ENCODE measurements at places on chromosomes 12 and 14.

- DNase-seq: no peak
Measured at GRCh38 chr14:68512088-68512487, 280.8 kb downstream of the ZFP36L1 start.

DNA sequence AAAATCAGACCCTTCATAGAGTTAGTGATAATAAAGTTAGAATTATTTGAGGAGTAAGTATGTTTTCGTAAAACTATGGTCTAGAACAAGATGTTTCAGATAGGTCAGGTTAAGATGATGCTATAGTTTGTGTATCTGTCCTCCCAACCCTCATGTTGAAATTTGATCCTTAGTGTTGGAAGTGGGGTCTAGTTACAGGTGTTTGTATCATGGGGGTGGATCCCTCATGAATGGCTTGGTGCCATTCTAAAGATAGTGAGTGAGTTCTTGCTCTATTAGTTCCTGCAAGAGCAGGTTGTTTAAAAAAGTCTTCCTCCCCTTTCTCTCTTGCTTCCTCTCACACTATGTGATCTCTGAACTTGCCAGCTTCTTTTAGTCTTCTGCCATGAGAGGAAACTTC is 707.3 kb upstream of the FOXG1 start:
- no peak for DNase-seq

DNA sequence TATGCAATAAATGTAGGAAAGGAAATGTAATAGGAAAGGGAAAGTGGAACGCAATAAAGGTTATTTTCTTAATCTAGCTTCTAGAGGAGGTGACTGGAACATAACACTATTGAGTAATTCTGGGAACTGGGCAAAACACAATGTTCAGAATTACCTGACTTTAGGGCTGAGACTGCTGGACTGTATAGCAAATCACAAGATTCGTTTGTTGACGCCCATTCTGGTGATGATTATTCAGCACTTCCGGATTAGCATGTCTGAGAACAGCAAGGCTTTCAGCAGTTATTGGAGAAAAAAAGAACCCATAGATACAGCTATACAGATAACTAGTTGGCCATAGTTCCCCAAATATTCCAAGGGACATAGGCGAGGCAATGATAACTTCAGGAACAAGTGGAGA is 2.3 kb upstream of the KLRD1 start:
- no peak for DNase-seq

GRCh38 chr14:83247924-83248639 is 1714.4 kb upstream of the SEL1L start:
- no peak for DNase-seq

DNA sequence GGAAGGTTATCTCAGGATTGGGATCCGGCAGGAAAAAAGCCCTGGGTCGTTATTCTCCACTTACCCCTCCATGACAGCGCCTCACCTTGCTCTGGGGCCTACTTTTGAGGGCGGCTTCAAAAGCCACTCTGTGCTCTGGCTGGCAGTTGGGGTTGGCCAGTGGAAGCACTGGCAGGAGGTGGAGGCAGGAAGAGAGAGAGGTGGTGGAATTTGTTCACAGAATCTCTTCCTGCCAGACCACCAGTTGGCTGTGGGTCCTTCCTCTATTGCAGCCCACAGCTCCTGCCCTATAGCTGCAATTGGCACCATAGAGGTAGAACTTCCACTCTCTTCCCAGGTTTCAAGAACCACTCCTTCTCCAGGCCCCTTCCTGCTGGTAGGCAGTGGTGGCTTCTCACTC is 32.7 kb upstream of the SDR39U1 start:
- DNase-seq: no peak

DNA sequence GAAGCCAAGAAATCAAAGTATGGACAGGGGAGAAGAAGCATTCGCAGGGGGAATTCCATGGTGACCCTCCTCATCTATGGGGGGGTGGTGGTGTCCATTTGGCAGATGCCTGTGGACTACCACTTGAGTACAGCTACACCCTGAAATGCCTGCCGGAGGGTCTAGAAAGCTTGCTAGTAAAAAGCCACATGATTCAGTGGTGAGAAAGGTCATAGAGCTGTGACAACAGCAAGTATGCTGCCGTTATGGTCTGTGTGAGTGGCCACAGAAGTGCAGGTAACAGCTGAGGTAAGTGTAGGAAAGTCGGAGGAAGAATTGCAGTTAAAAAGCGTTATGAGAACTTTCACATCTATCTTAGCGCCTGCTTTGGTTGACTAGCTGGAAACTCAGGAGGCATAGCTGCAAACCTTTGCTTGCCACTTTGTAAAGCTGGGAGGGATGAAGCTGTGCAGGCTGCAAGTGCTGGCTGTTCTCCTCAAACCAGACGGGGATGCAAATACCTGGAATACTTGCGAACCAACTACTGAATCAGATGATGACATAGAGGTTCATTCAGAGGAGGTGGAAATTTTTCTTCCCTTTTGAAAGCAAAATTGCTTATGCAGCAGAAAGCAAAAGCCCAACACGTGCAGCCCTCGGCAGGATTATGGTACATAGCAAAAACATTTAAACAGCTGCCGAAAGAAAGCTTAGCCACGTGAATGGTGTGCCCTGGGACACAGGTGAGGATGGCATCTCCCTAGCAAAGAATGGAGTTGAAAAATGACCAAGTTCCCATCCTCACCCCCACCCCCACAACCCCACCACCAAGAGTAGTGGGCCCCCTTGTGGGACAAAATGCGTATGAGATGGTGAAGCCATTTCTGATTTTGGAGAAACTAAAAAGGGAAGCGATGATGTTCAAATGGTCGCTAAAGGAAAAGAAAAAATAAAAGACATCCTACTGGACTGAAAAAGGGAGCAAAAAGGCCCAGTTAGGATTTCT is 287.0 kb downstream of the RERGL start:
- no peak for DNase-seq

GRCh38 chr12:130831246-130831645 is 7.8 kb downstream of the STX2 start:
- DNase-seq: no peak

GRCh38 chr12:78674311-78675090 is 190.1 kb upstream of the SYT1 start:
- no peak for DNase-seq

DNA sequence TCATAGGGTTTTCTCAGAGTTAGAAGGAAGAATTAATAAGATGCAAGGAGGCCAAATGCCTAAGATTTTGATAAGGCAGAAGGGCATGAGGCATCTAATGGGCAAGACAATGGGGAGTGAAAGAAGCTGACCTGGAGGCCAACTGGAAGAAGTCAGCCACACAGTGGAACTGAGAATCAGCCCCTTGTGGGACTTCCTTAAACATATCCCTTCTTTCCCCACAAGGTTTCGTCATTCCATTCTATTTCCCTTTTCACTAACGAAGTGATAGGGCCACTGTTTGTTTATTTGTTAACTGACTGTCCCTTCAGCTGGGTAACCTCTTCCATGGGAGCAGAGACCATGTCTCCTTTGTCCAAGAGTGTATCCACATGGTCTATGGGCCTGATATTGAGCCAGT is 86.2 kb downstream of the HELB start:
- DNase-seq: no peak

DNA sequence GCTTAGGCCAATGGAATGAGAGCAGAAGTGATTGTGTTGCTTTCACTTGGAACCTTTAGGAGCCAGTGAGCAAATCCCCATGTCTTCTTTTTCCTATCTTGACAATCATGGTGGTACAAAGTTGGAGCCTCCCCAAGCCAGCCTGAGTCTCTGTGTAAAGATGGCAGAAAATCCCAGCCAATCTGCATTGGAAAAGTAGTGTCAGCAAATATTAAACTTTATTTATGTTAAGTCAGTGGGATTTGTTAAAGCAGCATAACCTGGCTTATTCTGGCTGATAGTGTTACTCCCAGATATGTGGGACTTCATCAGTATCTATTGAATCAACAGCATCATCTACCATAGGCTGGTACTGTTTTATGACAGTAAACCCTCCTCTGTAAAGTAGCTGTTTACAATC is 2.2 kb upstream of the NUAK1 start:
- no peak for DNase-seq

GRCh38 chr14:56309198-56309597 is 191.0 kb downstream of the PELI2 start:
- DNase-seq: no peak

DNA sequence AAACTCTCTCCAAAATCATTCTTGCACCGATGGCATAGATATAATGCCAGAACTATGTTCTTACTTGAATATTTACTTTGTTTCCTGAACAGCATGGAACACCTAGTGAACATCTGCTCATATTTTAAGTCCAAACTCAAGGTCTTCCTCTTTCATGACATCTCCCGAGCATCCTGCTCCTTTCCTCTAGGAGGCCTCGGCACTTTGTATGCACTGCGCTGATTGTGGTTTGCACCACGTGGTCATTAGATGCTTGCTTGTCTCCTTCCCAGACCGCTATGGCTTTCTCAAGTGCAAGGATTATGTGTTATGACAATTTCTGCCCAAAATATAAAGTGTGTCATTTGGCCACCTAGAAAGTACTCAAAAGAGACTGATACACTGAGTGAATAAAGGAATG is 912.0 kb downstream of the GALC start:
- DNase-seq: no peak

DNA sequence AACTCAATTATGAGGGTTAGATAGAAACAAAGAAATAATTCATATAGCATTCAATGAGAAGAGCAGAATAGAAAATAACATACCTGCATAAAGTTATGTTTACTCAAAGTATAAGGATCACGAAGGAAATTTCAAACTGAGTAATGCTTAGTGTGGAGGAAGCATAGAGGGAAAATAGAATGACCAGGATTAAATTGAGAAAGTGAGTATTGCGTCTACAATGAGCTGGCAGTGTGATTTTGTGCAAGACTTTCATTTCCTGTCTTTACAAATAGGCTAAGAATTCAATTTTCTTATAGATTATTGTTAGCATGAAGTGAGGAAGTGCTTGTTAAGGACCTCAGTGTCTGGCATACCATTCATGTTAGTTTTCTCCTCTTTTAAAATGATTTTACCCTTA is 12.0 kb downstream of the ADGRD1 start:
- no peak for DNase-seq

DNA sequence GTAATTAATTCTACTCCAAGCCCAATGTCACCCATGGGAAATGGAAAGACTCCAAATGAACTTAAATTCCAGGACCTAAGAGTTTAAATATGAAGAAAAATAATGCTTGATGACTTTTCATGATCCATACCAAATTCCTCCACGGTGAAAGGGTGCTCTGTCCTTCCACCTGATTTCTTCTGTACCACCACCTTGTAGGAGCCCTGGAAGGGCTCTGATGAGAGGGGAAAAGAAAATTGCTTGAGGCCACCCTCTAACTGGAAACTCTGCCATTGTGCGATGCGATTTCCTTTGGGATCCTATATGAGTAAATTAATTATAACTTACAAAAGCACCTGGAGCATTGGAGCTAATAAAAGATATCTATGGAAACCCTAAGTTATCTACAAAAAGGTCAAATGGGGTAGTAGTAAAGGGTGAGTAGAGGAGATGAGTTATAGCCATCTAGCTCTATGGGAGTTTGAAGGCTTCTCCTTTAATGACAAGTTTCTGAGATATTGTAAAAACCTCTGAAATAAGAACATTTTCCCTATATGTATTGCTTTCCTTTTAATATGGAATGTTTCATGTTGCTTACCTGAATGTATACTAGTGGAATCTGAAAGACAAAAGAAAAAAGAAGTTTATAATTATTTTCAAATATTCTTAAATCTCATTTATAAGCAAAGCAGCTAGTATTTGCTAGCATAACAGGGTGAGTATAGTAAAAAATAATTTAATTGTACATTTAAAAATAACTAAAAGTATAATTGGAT is 5.8 kb downstream of the A2M start:
- no peak for DNase-seq

DNA sequence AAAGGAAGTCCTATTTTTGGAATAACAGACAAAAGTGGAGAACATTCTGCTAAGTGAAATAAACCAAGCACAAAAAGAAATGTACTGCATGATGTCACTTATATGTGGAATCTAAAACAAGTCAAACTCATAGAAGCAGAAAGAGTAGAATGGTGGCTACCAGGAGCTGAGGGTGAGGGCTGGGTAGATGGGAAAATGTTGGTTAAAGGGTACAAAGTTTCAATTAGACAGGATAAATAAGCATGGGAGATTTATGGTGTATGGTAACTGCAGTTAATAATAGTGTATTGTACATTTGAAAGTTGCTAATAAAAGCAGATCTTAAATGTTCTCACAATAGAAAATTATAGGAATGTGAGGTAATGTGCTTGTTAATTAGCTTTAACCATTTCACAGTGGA is 12.8 kb downstream of the LUM start:
- DNase-seq: no peak

DNA sequence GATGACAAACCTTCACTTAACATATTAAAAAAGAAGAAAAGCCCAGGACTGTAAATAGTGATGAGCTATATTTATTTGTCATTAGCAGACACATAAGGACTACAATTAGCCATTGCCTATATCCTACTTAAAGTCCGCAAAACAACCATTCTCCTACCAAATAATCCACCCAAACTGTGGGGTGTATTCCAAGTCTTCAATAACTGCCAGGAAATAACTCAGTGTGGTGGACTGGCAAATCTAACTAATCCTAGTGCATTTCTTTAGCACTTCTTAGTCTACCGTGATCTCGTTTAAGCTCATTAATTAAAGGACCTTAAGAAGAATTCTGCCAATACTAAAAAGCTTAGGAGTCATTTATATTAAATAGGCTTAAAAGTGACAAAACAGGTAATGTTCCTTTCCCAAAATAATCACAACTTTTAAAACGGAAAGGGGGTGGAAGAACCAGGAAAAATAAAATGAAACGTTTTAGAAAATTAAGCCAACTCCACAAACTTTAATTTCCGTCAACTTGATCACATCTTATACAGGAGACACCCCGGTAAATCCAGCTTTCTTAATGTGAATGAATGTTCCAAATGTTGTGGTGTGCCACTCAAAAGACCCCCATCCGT is 1.8 kb downstream of the NOVA1 start:
- peak; percentile 57 for DNase-seq

All from NCI-H1092 treated with DMSO at 0.1 percent for 48 hours (cell line).